ENCODE measurements at places on chromosomes 7 and 10.
A peak's percentile ranks its signal among the peaks of the same experiment; 100 is the strongest.

GRCh38 chr10:113486531-113486930 is 66.3 kb upstream of the HABP2 start:
- DNase-seq = no peak

DNA sequence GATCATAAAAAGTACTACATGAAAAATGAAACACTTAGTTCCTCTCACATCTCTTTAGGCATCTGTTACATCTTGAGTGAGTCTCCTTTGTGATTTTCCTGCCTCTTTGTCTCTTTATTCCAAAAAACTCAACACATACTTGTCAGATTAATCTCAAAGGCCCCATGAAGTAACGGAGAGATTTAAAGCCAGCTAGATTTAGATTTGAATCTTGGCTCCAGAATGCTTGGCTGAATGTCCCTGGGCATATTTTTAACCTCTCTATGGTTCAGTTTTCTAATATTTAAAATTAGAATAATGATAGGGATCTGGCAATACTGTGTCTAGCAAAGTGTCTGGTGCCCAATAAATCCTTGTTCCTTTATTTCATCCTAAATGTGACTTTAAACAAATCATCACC is 140.0 kb downstream of the DGKB start:
- DNase-seq = no peak

DNA sequence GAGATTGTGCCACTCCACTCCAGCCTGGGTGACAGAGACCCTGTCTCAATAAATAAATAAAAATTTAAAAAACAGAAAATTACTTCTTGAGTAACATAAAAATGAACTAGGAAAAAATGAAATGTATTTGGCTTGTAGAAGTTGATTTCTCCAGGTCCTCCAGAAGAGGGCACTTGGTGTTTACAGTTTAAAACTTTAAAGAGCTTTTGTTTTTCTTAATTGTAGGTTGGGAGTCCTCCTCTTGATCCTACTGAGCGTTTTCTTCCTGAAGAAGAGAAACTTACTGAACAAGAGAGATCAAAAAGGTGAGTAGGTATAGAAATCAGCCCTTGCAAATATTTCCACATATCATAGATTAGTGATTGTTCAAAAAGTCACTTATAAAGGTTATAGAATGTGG is 16.2 kb downstream of the KIFBP start:
- DNase-seq = no peak

DNA sequence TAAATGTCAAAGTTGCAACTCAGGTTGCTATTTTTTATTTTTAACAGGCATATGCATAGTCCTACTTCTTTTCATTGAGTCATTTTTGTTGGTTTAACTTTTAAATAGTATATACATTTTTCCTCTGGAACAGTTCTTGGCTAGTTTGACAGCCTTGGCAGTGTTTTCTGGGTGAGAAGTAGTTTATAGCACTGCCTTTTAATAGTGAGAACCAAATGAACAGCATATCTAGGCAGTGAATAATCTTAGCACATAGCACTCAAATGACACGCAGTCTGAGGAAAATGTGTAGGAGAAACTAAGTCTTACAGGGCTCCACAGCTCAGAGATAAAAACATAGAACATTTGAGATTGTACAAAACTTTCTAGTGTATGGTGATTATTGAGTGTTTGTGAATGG is 265.5 kb upstream of the POT1 start:
- DNase-seq = no peak

GRCh38 chr10:14056610-14057332 is 274.0 kb downstream of the FRMD4A start:
- peak; percentile 75 for DNase-seq

- DNase-seq = no peak
Observed at GRCh38 chr10:86188796-86189558, 177.6 kb downstream of the GRID1 start.

GRCh38 chr10:30141423-30141822 is 82.0 kb upstream of the JCAD start:
- DNase-seq = no peak

- DNase-seq = no peak
Observed at GRCh38 chr10:73799899-73800559, 11.4 kb downstream of the NDST2 start.

DNA sequence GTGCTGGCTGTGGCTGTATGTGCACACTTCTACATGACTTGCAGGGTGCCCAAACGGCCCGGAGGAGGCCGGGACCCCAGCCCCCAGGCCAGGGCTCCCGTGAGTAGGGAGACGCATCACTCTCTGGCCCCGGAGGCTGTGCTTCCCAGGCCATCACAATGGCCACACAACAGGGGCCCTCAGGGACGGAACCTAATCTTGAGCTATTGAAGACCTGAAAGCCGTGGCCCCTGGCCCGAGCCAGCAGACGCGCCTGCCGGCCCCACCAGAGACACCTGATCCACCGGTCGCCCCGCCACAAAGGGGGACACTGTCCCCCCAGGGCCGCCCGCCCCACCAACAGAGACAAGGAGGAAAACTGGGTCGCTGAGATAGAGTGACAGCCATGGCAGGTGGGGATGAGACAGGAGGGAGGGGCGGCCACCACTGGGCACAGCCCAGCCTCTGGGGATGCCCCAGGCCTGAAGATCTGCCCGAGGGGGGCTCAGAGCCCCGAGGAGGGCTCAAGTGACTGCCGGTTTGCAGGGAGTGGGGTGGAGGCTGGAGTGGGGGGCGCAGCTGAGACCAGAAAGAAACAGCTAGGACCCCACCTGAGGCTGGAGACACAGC is 10.2 kb upstream of the LFNG start:
- no peak for DNase-seq

All from NCI-H1092 treated with DMSO at 0.1 percent for 48 hours (cell line).